ENCODE measurements at places on chromosomes 11 and 22.

GRCh38 chr11:125224391-125225021 lies 60.0 kb downstream of the PKNOX2 start:
- no peak for DNase-seq

DNA sequence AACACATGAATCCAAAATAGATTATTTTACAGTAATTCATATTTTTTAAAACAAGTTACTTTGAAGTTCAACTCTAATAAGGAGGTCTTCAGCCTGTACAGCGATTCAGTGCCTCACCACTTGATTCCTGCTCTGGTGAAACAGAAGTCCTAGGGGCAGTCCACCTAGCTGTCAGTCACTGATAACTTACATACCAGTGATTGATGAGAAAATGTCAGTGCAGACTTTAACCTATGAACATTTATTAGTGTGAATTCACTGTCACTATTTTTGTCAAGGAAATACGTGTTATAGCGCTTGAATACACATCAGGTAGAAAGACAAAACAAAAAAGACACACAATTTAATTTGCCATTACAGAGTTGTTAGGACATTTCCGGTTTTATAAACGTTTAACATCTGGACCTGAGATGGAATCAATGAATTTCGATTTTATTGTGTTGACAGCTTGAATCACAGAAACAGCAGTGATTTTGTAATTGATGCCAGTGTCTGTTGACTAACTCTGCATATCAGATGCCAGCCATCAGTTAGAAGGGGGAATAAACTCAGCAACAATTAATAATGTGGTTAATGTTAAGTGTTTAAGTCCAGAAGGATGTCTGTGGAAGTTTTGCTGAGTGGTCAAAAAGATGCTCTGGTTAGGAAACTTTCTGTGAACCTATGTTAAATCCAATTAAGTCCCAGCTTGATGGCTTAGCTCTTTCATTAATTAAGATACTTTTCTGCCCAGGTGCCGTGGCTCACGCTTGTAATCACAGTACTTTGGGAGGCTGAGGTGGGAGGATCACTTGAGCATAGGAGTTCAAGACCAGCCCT lies 34.5 kb downstream of the ELF5 start:
- DNase-seq: no peak

- no peak for DNase-seq
Observed at GRCh38 chr22:41862160-41862529, 29.2 kb downstream of the SREBF2 start.

- DNase-seq: no peak
Observed at GRCh38 chr11:967995-968751, 42.5 kb downstream of the AP2A2 start.

- no peak for DNase-seq
Observed at GRCh38 chr22:46092670-46093410, 57.5 kb upstream of the PPARA start.

DNA sequence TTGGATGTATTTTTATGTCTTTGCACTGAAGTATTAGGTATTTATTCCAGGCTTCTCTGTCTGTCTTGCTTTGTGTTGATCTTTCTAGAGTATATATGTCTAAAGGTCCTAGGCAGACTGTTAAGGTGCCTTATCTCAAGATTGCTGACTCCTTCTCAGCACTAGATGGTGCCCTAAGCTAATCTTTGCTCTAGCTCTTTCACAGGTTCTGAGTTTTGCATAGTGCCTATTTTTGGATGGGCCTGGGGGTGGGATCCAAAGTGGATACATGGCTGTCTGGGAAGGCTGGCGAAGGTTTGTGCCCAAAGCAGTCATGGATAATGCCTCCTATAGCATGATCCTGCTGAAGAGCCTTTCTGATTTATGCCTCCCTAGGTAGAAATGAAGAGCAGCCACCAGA lies 154.9 kb downstream of the TRPC6 start:
- DNase-seq: no peak

DNA sequence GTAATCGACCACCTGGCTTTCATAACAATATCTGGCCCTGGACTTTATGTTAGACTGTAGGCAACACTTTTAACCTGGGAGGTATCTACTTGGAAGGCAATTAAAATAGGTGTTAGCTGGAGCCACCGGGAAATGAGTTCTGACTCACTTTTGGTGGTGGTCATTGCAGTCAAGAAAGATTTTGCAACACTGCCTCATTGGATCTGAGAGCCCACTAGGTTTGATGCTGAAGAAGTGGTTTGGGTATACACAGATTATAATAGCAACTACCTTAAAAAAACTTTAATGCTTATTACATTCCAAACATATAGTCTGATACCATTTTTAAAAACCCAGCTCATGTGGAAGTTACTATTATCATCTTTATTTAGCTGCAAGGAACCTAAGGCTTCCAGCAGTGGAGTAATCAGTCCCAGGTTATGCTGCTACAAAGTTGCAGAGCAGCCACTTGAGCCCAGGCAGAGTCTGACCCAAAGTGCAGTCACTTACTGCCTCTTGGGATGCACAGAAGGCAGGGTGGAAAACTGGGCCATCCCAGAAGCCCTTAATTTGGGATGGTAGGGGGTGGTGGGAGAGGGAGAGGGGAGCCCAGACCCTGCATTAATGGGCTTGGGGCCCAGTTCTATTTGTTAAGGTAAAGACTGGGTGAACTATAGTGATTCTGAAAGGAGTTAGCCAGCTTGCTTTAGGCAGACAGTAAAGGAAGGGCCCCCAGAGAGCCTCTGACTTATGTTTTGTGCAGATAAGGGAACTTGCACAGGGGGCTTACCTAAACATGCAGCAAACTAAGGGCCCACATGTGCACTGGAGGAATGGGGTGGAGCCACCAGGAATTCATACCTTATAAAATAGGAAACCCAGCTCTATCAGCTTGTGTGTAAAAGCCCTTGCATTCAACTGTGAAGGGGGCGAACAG lies 149.4 kb downstream of the SNX19 start:
- no peak for DNase-seq

DNA sequence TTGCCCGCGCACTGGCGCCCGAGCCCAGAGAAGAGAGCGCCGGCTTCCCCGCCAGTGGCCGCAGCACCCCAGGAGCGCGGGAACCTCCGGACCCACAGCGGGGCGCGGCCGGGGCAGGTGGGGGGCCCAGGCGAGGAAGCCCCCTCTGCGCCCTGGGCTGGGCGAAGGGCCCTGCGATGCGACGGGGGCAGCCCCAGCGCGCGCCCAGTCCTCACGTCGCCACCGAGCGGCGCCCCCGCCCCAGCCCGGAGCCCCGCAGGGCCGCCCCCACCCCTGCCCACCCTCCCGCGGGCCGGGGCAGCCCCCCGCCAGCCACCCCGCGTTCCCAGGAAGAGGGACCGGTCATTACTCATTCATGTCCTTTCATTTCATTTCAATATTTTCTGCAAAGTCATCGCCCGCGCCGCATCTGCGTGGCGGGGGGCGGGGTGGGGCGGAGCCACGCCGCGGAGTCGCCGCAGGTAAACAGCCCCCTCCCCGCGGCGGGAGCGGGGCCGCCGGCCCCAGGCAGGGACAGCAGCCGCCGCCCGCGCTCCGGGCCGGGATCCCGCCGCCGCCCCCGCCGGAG lies 673 bp upstream of the PANX2 start:
- DNase-seq: no peak

GRCh38 chr11:849951-850774 lies 7.5 kb downstream of the TSPAN4 start:
- DNase-seq: no peak

- DNase-seq: no peak
Observed at GRCh38 chr11:103529181-103529684, 420.0 kb downstream of the DYNC2H1 start.

- no peak for DNase-seq
Observed at GRCh38 chr11:121503051-121503450, 50.3 kb upstream of the SORL1-AS1 start.

DNA sequence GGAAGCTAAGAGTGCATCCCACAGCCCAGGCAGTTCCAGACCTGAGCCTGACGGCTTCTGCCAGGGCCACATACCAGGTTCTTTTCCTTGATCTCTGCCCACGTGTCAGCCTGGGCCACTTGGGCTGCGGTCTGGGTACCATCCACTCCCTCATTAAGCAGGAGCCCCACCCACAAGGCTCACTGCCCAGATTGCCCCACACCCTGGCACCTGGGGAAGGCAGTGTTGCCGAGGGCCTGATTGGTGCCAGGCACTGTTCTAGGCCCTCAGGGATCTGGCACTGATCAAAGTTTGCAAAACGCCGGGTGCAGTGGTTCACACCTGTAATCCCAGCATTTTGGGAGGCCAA lies 15.4 kb downstream of the GGA1 start:
- no peak for DNase-seq

DNA sequence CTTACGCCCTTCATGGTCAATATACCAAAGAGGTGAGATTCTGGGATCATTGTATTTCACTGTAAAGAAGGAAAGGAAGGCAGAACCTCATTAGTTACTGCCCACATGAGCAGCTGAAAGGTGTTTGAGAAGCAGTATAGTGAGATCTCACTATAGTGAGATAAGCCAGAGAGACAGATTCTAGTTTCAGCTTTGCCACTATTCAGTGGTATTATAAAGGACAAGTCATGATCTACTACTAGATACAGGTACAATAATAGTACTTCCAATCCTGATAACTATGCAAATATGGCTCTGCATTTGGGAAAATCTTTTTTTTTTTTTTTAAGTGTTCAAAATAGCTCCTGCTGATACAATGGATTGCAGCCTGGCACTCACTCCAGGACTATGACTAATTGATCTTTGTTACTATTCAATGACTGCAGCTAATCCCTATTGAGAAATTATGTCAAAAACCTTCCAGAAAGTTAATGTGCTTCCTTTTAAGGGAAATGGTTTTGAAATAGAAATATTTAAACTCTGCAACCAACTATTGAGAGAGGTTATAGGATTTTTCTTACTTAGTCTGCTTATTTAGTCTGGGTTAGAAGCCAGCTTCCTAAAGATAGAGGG lies 8.3 kb upstream of the DLAT start:
- no peak for DNase-seq

- DNase-seq: no peak
Observed at GRCh38 chr11:27719546-27719925, 19.3 kb upstream of the BDNF start.

Data from activated CD8-positive, alpha-beta memory T cell treated with anti-CD3 and anti-CD28 coated beads for 48 hours (primary cell).